NCI-H510A (cell line): ENCODE measurements at places on chromosomes 2 and 18.

DNA sequence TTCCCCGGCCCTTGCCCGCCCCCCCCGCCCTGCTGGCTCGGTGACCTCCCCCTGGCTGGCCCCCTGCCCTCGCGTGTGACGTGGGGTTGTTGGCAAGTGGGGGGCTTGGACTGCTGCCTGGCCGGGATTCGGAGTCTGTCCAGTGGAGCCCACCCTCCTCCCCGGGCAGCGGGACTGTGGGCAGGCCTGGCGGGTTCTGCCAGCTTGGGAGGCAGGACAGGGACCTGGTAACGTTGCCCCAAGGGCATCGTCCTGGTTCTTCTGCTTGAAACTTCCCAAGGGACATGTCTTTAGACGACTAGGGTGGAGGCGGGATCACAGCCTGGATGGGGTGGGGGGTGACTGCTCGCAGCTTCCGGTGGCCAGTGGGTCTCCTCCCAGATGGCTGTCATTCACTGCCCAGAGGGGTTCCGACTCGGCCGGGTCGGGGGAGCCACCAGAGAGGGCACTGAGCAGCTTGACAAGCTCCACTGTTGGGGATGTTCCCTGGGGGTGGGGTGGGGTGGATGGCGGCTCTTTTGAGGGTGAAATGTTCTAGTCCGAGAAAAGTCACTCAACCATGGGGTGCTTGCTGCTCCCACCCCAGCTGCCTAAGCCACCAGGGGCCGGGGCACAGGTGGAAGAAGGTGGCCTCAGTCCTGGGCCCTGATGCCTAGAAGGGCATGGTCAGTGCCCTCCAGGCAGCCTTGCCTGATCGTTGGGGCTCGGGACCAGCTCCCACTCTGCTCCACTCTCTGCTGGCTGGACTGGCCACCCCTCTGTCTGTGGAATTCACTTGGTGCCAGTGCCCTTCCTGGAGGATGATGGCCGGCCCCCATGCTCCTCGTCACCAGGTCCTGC, 4.3 kb upstream of the HS6ST1 start:
- no peak for DNase-seq

- no peak for DNase-seq
Observed at GRCh38 chr18:79637921-79638909, 41.4 kb upstream of the CTDP1 start.

DNA sequence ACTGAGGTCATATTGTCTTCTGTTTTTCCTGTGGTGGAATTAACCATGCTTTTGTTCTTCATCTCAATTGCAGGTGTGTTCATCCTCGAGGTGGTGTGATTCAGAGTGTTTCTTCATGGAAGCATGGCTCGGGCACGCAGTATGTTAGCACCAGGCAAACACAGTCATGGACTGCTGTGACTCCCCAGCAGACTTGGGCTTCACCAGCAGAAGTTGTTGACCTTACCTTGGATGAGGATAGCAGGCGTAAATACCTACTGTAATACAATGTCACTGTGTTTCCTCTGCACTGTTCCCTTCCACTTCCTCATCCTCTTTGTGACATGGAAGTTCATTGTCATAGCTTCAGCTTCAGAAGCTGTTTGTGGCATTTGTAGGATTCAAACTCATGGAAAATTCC, 158.7 kb downstream of the HAUS1 start:
- no peak for DNase-seq

- DNase-seq, result no peak
Observed at GRCh38 chr2:25650256-25650655, 23.1 kb downstream of the DTNB start.

- peak; percentile 50 for DNase-seq
Observed at GRCh38 chr18:58862851-58863538, 1.7 kb upstream of the ZNF532 start.

- DNase-seq, result no peak
Observed at GRCh38 chr2:239629926-239630617, 229.3 kb upstream of the HDAC4 start.

GRCh38 chr2:82796132-82796531, 1662.9 kb downstream of the SUCLG1 start:
- no peak for DNase-seq

GRCh38 chr18:32577561-32577960, 106.9 kb upstream of the GAREM1 start:
- DNase-seq, result no peak

- DNase-seq, result no peak
Observed at GRCh38 chr2:168796583-168797285, 5.7 kb upstream of the NOSTRIN start.

- no peak for DNase-seq
Observed at GRCh38 chr2:64939332-64939917, 49.8 kb upstream of the SLC1A4 start.

- no peak for DNase-seq
Observed at GRCh38 chr2:16626497-16626896, 39.1 kb downstream of the CYRIA start.

DNA sequence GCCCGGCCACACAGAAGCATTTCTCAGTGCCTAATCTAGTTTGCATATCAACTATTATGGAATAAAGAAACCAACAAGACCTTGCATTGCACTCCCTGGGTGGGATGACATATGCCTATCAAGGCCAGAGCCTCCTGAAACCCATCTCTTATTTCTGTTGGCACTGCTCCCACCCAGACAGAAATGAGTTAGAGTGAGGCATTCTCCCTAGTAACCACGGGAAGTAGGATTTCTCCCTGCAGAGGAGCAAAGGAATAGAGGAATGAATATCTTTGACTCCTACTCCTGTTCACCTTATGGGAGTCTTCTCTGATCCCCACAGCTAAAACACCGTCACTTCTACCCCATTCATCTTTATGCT, 24.2 kb upstream of the SCYGR1 start:
- no peak for DNase-seq

GRCh38 chr2:10977621-10978020, 65.9 kb downstream of the KCNF1 start:
- DNase-seq, result no peak

DNA sequence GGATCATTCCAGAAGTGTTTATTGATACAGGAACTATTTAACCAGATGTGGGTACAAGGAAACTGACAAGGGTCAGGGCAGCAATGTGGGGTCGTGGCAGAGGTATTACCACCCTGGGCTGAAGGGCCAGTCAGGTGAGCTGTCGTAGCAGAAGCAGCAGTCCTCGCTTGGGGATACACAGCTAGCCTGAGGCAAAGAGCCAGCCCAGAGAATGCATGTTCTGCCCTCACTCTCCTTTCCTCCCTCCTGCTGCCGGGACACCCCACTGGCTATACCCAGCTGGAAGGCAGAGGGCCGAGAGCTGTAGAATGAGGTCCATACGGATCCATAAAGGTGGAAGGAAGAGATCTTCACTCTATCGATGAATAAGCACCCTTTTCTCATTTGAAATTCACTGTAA, 32.2 kb upstream of the GBX2 start:
- no peak for DNase-seq

DNA sequence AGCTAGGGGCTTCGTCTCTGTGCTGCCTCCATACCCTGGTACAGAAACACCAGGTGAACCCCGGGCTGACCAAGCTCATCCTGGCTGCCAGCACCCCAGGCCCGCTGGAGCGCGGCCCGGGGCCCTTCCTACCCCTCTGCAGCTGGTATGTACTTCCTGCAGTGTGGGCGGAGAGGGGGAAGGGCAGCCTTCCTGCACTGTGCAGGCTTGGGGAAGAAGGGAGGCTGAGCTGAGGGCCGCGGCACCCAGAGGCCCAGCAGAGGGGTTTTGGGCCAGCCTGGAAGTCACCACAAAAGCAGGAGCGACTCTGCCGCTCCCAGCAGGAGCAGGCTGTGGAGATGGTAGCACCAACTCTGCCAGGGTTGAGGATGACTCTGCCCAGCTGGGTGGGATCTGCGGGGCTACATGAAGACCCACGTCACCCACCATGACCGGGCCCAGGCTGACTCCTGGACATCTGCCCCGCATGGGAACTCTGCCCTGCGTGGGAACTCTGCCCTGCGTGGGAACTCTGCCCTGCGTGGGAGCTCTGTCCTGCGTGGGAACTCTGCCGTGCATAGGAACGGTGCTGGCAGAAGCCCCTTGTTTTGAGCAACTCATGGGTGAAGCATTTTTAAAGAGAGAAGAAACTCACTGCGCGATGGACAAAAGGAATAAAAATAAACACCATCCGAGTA, 273.3 kb downstream of the NDUFA10 start:
- DNase-seq, result no peak

- DNase-seq, result peak; percentile 42
Observed at GRCh38 chr2:11738589-11739436, 7.6 kb upstream of the LPIN1 start.

DNA sequence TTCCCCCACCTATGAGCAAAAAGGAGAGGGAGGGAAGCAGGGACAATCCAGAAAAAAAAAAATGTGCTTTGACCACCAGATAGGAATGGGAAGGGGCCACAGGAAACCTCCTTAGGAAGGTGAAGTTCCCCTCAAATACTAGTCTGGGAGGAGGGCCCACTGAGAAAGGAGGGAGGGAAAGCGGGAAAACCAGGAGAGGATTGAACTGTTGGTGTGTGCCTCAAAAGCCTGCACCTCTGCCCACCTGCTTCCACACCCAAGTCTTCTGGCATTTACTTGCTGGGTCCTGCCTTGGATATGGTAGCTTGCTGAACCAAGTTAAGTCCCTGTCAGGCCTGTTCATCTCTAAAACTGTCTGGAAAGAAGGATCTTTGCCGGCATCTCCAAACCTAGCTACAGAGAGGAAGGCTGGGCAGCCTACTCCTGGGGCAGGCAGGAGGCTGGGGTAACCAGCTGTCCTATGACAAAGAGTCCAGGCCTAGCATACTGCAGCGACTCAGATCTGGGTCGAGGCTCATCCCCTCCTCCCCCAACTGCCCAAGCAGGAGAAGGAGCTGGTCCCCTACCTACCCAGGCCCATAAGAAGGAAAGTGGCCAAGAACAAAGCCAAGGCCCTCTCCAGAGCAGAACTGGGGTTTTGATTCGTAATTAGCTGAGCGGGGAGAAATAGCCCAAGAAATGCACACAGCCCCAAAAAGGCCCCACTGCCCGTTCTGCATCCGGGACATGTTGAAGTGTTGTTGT, 3.0 kb downstream of the EN1 start:
- DNase-seq, result no peak

- no peak for DNase-seq
Observed at GRCh38 chr2:46015671-46016070, 281.5 kb upstream of the EPAS1 start.

DNA sequence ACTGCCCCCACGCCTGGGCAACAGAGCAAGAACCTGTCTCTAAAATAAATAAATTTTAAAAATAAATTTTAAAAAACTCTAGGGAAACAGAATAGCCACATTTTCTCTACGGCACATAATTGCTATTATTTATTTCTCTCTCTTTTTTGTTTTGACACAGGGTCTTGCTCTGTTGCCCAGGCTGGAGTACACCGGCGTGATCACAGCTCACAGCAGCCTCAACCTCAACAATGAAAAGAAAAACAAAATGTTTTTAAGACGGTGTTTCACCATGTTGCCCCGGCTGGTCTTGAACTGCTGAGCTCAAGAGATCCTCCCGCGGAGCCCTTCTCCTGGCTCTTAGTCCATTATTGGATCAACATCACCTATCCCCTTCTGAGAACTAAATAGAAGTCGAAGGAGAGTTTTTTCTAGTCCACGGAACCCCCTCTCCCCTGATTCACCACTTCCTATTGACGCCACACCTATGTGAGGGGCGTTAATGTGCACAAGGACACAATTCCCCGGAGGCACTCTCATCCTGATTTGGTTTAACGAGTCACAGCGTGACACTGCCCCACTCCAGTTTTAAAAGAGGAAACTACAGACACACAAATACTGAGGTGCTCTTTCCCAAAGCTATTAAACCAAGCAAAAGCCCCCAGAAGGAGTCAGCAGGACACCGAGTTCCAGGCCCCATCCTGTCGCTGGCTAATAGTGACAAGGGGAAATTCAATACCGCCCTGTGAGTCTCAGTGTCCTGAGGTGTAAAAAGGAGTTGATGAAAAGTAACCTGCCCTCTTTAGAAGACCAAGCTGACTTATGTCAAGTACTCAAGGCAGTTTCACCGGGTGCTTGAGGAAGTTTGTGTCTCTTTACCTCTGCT, 1.1 kb downstream of the NPC1 start:
- no peak for DNase-seq

GRCh38 chr2:204982303-204982702, 437.0 kb downstream of the PARD3B start:
- DNase-seq, result no peak

GRCh38 chr18:69215161-69215560, 185.5 kb upstream of the DOK6 start:
- peak; percentile 21 for DNase-seq

DNA sequence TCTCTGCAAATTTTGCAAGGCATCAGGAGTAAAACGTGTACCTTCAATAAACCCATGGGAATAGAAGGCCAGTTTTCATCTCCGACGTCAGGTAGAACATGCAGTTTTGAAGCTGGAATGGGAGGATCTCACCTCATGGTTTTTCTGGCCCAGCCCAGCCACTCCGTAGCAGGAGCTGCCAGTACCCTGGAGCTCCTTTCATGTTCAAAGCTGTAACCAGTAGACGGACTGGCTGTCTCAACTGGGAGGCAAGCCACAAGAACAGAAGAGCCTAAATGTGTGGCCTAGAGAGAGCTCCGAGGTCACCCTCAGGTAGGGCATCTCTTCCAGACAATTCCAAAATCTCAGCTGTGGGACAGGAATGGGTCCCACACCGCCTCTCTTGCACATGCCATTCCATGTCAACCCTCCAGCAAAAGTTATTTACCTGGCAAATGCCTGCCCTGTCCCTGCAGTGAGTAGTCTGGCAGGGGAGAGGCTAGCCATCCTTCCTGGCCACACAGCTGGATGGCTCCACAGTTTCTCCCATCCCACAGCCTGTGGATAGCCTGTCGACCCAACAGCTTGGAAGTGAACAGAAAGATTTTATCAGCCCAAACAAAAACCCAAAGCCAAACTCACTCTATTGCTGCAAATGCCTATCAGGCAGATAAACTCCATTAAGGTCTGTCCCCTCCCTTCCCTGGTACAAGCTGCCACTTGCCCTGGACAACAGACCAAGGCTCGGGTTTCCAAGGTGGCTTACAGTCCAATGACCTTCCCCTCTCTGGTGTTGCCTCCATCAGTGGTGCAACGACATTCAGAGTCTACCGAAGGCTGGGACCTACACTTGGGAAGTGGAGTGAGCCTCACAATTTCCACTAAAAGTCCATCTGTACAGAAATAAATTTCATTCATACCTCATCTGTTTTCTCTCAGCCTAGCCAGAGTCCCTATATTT, 27.8 kb downstream of the CRACDL start:
- DNase-seq, result no peak

- no peak for DNase-seq
Observed at GRCh38 chr2:71682341-71682740, 229.0 kb downstream of the DYSF start.
